ENCODE measurements at places on chromosomes 2 and 18.

- no peak for DNase-seq
Measured at GRCh38 chr2:67514515-67514914, 117.4 kb downstream of the ETAA1 start.

DNA sequence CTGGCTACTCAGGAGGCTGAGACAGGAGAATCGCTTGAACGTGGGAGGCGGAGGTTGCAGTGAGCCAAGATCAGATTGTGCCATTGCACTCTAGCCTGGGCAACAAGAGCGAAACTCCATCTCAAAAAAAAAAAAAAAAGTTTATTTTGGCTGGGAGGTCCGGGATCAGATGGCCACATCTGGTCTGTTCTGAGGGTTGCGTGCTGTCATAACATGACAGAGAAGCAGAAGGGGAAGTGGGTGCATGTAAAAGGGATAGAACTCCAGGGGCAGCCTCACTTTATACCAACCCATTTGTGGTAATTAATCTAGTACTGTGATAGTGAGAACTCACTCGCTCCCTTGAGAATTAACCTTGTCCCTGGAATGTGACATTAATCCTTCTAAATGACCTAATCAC is 101.2 kb downstream of the PTPN4 start:
- no peak for DNase-seq

DNA sequence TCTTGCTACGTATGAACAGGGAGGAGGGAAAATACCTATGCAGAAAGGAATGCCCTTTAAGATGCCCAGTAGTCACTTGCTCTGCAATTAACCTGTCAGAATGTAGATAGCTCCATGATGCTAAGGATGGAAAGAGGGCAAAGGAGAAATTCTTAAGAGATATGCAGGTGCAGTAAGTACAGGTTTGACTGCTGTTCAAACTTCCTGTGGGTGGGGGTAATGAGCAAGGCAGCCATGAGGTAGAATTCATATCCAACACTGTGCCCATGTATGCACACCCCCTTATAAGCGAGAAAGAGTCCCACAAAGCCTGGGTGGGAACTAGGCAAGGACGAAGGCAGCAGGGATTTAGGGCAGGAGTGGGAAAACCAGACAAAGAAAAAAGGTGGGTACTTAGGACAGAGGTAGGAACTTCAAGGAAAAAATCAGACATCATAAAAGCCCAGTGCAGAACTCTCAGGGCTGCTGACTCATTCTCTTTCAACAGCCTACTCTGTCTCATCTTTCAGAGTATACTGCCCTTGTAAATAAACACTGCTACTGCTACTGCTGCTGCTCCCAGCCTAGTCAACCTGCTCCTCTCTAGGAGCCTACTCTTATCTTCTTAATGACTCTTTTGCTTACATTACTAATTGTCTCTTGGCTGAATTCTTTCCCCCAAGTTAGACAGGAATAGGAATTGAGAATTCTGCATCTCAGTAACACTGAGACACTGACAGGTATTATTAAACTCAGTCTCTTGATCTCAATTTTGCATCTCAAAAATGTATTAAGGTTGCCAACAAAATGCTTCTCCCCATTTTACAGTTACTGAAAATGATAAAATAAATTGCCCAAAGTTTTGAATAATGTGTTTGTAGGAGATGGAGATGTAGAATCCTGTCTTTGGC is 189.0 kb downstream of the PTH2R start:
- DNase-seq = no peak

DNA sequence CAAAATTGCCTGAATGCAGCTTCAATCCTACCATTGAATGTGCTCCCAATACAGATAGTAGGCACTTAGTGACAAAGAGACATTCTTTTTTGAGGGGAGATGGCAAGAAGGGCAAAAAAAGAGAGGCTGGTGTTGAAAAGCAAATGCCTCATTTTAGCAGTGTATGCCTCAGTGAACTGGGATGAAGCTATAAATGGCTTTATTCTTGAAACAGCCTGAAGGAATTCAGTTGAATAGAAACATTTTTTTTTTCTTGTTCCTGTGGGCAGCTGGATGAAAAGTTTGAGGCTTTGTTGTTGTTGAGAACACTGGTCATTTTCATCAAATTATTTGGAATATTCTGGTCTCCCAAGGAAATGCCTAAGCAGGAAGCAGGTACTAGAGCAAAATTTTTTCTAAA is 228.9 kb downstream of the RNF144A start:
- DNase-seq = no peak

DNA sequence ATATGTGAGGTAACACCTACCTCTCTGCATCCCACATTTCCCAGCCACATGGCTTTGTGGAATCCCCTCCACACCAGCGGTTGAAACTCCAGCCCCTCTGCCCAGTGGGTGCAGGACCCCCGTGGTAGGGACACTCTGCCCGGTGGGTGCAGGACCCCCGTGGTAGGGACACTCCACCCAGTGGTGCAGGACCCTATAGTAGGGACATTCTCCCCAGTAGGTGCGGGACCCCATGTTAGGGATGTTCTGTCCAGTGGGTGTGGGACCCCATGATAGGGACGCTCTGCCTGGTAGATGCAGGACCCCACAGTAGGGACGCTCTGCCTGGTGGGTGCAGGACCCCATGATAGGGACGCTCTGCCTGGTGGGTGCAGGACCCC is 11.5 kb downstream of the COPS9 start:
- no peak for DNase-seq

DNA sequence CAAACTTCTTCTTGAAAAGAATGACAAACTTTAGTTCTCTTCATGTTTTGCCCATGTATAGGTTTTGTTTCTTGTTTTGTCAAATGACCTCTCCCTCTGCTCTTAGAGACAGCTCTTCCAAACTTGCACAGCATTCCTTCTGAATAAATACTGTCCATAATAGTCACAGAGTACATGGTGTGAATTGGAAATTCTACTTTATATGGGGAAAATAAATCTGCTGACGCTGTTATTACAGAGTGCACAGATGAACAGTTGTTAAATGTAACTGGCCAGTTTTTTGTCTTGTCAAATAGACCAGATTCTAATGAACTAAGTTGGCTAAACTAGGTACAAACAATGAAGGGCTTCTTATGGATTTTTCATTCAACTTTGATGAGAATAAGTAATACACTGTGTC is 115.8 kb upstream of the DTNA start:
- no peak for DNase-seq

DNA sequence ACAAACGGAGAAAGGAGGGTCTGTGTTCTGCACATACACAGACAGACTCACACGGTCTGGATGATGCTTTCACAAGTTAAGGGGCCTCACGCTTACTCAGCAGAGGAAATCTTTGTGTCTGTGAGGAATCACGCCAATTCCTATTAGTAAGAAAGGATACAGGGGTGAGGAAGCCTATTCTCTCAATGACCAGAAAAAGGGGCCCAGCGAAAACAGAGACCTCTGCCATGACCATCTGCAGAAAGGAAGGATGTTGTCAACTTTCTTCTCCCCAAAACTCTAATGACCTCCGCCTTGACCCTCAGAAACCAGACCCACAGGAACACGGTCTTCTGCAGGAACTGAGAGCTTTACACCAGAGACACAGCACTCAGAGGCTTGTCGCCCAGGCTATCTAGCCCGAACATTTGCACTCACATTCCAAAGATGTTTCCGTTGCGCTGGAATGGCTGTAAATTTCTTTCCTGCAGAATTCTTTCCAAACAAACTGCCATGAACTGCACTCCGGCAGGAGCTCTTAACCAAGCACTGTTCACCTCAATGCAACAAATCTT is 186.3 kb downstream of the TCF4 start:
- DNase-seq = no peak

Data from activated T-cell treated with anti-CD3 and anti-CD28 coated beads, Interleukin-2, amount 50 U/mL, for 72 hours (primary cell).